ENCODE measurements at places on chromosomes 4 and X.

GRCh38 chr4:96395747-96396146 is 555.9 kb downstream of the PDHA2 start:
- DNase-seq: no peak

DNA sequence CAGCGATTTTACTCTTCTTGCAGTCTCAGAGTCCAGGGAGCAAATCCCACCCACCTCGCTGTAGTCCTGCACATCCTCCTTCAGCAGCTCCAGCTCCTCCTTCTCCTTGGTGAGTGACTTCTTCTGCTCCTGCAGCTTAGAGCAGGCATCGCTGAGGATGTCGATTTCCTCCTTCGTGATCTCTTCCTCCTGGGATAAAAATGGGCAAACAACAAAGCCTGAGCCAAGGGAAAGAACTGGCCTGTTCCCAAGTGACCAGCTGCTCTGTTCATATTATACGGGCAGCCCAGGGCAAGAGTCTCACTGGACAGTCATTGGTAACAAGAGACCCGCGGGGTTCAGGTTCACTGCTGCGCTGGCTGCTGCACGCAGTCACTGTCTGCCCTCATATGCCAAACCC is 26.2 kb downstream of the FGFR3 start:
- DNase-seq: no peak

- DNase-seq: no peak
Measured at GRCh38 chr4:1682860-1683259, 1.3 kb downstream of the FAM53A start.

- DNase-seq: no peak
Measured at GRCh38 chr4:99625369-99625768, 32.3 kb downstream of the C4orf54 start.

DNA sequence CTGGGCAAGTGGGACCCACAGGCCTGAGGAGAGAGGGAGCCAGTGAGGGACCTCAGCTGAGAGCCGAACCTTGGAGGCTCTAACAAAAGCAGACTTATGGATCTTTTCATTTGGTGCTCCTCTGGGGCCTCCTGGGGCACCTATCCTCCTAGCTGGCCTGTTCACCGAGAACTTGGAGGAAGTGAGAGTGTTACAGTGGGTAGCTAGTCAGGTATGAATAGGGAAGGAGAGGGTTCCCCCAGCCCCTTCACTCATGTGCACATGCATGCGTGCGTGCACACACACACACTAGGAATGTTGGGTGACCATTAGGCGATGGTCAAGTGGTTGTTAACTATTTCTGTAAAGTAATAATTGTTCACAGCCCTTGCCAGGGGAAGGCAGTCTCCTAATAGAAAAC is 18.6 kb upstream of the TMEM185A start:
- DNase-seq: no peak

- DNase-seq: no peak
Measured at GRCh38 chr4:78764498-78764961, 11.6 kb upstream of the BMP2K start.

DNA sequence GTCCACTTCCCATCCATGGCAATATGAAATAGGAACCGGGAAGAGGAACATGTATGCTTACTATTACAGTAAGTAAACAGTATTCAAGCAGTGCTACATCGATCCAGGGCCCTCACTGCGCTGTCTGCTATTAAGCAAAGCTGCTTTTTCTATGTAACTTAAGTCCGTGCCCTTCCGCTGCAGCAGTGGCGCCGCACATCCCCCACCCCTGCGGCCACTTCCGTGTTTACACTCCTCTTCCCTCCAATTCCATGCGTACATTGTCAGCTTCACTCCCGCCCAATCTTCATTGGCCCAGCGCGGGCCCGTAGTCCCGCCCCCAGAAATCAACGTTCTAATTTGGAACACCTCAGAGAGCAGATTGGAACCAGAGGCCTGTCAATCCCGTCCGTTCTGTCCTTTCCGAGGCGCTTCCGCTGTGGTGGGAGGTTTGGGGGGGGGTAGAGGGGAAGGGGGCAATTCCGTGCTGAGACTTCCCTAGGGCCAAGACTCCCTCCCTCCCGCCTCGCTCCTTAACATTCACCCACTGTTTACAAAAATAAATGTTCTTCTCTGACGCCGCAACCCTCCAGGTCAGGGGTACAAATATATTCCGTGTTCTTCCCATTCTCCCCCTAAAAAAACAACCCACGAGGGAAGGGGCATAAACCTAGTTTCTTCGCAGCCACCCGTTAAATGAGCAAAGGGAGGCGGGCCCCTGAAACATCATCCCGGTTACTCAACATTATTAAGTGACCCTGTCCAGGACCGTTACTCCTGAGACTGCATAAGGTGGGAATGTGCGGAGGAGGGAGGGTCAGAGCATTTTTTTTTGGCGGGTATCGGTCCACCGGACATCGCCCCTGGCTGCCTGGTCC is 67.4 kb downstream of the NOCT start:
- DNase-seq: peak; percentile 82

DNA sequence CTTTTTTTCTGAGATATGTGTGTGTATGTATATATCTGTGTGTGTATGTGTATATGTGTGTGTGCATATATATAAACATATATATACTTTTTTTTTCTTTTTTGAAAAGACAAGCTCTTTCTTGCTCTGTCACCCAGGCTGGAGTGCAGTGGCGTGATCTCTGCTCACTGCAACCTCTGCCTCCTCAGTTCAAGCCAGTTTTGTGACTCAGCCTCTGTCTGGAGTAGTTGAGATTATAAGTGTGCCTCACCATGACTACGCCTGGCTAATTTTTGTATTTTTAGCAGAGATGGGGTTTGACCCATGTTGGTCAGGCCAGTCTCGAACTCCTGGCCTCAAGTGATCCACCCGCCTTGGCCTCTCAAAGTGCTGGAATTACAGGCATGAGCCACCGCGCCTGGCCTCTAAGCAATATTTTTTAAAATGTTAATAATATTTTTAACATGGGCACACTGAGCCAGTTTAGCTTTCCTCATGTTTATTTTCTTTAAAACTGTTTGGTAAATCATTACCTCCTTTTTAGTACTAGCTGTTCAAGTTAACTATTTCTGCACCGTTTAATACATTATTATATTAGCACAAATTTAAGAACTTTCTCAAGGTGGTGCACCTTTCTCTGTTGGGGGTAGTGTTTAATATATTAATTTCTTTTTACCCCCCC is 33.3 kb downstream of the BBS12 start:
- DNase-seq: no peak

DNA sequence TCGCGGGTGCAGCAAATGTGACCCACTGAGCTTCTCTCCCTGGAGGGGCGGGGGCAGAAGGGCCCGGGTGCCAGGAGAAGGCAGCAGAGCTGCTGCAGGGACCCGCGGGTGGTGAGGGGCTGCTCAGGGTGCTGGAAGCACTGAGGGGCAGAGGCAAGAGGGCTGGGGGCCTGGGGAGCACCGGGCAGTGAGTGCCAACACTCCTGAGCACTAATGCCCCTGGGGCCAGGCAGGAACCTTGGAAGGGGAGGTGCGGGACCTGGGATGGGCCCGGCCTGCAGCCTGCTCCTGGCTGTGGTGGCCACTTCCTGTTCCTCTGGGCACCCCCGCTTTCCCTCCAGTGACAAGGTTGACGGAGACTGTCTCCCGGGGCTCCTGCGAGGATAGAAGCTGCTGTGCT is 66.5 kb upstream of the ADRA2C start:
- DNase-seq: no peak

- DNase-seq: no peak
Measured at GRCh38 chrX:113919387-113919786, 664.5 kb upstream of the HTR2C start.

DNA sequence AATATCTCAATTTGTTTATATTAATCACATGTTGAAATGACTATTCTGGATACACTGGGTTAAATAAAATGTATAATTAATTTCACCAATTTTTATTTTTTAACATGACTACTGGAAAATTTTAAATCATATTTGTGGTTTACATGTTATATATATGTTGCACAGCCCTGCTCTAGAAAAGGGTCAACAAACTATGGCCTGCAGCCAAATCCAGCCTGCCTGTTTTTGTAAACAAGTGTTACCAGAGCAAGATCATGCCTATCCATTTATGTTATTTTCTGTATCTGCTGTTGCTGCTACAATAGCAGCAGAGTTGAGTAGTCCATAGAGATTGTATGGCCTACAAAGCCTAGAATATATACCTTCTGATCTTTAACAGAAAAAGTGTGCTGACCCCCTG is 1.2 kb downstream of the TCEANC start:
- no peak for DNase-seq
